M059J (cell line): ENCODE measurements at places on chromosomes 2 and 18. TPM values are rescaled to one million over a fixed set of nuclear protein-coding genes. Genes with fewer than 3 reads are reported as not detected.

The FZD7 gene
- total RNA-seq = 26.9 and 39.8 TPM in 2 replicates

The SCYGR4 gene
- total RNA-seq = not detected in 2 replicates

The TNFAIP6 gene
- total RNA-seq = not detected in 2 replicates

The FEV gene
- not detected in 2 replicates for total RNA-seq

The BBS5 gene
- 1.3 and 2.8 TPM in 2 replicates for total RNA-seq

The NEUROD1 gene
- total RNA-seq = 0.44 TPM in 1 of 2 replicates, not detected in the other

The C18orf54 gene
- total RNA-seq = 6.8 and 8.5 TPM in 2 replicates

The SCN9A gene
- 0.42 and 0.86 TPM in 2 replicates for total RNA-seq

The POTEI gene
- total RNA-seq = 0.02 TPM in 1 of 2 replicates, not detected in the other

The RUFY4 gene
- not detected in 2 replicates for total RNA-seq

The ATP6V1B1 gene
- total RNA-seq = 0.81 TPM in 1 of 2 replicates, not detected in the other

The RAB27B gene
- total RNA-seq = 13.8 and 15.7 TPM in 2 replicates

The STK36 gene
- 8.2 and 11.9 TPM in 2 replicates for total RNA-seq

The MYO3B gene
- not detected in 2 replicates for total RNA-seq

The WDR54 gene
- total RNA-seq = 60.2 and 64.7 TPM in 2 replicates

The C2orf76 gene
- total RNA-seq = 5.7 and 11.2 TPM in 2 replicates

The CCDC68 gene
- 0.05 and 0.30 TPM in 2 replicates for total RNA-seq
